ENCODE measurements at places on chromosomes 5 and 9.

- DNase-seq, result no peak
Observed at GRCh38 chr5:37668524-37669047, 171.3 kb downstream of the GDNF start.

DNA sequence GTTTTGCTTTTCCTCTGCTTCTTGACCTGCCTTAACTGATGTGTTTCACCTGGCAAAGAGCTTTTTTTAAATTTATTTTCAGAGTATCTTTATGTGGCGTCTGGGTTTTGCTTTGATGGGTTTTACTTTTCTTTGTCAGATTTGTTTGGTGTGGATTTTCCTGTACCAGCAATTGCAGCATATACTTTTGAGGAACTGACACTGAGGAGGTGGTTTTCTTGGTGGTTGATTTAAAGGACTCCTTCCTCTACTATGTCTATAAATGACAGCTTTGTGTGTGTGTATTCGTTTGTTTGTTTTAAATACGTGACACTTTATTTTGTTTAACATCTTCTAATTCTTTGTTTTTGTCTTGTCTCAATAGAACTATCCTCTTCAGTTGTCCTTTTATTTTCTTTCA lies 1071.9 kb upstream of the ARRDC3 start:
- DNase-seq, result no peak

DNA sequence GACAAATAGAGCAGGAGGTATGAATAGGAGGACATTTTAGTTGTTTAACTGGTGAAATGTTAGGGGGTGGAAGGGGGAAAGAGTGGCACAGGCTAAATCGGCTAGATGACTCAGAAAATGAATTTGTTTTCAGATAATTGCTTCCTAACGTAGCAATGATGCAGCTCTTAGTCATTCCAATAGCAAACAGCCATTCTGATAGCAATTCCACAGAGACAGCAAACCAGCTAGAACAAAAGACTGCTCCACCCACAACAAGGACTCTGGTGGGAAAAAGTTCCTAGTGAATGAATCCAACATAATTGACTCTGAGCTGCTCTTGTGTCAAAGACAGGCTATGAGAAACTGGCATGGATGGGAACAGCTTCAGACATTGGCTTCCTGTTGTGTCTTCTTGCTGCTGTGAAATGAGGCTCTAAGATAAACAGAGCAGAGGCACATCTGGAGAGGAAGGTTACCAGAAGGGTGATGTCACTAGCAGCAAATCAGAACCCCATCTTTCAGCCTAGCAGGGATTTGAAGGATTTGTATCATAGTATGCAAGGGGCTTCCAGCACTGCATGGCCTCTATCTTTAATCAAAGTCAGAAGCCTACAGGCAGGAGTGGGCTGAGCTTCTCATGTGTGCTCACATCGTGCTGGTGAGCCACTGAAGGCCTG lies 28.1 kb upstream of the F2RL1 start:
- DNase-seq, result no peak

DNA sequence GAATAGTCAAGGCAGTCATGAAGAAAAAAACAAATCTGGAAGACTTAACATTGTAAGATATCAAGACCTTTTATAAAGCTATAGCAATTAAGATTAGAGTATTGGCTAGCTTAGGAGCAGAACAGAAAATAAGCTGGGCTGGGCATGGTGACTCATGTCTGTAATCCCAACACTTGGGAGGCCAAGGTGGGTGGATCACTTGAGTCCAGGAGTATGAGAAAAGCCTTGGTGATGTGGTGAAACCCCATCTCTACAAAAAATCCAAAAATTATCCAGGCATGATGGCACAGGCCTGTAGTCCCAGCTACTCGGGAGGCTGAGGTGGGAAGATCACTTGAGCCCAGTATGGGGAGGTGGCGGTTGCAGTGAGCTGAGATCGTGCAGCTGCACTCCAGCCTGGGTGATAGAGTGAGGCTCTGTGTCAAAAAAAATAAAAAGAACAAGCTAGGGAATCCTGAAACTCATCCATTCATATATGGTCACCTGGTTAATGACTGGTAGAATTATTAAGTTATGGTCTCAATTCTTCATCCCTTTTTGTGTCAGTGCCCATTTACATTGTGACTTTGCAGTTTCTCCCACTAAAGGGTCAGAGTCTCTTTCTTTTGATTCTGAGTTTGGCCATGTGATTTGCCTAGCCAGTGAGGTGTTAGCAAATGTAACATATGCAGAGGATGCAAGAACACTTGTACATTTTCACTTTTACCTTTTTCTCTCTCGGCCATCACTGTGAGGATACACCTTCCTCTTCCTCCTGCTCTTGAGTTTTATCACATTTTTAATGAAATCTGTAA lies 144.6 kb upstream of the SGCD start:
- DNase-seq, result no peak

- DNase-seq, result no peak
Observed at GRCh38 chr9:112187404-112187803, 12.3 kb upstream of the SUSD1 start.

GRCh38 chr9:89657765-89658164 lies 53.0 kb downstream of the GADD45G start:
- DNase-seq, result no peak

DNA sequence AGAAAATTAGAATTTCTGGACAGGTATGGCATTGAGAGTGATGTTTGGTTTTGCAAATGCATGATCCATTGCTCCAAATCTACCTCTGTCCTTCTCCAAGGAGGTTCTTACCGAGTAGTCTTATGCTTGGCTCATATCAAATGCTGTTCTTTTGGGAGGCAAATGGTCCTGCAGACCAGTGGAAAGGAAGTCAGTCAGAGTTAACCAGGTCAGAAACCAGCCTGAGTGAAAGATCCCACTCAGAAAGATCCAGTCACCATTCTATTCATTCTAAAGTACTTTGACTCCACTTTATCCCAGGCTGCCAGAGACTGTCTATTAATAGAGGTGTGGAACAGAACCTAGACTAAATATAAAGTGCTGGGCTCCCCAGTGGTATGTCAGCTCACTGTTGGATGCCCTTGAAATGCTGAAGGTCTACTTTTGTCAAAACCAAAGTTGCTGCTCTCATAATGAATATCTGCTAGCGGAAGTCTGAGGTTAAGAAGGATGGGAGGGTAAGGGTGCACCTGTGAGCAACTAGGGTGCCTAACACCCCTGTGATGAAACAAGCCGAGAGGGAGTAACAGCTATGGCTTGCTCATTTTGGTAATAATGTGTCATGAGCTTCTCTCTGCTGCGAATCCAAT lies 302.2 kb downstream of the ZNF608 start:
- DNase-seq, result no peak

DNA sequence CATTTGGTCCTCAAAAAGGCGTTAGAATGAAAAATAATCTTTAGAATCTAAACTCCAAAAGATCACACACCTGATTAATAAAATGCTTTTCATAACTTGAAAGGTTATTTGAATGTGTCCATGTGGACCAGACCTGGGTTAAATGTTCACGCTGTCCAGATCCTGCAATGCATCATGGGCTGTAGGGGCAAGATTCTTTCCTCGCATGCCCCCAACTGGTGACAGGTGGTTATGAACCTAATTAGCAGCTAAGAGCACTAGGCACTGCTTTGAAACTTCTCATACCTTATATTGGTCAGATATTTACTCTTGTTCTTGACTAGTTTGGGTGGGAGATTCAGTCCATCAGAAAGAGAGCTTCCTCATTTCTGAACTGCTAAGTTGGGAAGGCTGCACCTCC lies 19.3 kb upstream of the PIP5K1B start:
- DNase-seq, result no peak

DNA sequence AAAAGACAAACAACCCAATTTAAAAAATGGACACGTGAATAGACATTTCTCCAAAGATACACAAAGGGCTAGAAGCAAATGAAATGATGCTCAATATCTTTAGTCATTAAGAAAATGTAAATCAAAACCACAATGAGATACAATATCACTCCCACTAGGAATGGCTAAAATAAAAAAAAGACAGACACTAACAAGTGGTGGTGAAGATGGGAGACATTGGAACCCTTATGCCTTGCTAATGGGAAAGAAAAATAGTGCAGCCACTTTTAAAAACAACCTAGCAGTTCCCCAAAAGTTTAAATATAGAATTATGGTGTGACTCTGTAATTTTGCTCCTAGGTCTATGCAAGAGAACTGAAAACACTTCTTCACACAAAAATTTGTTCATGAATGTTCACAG lies 40.7 kb downstream of the SH3TC2 start:
- no peak for DNase-seq

DNA sequence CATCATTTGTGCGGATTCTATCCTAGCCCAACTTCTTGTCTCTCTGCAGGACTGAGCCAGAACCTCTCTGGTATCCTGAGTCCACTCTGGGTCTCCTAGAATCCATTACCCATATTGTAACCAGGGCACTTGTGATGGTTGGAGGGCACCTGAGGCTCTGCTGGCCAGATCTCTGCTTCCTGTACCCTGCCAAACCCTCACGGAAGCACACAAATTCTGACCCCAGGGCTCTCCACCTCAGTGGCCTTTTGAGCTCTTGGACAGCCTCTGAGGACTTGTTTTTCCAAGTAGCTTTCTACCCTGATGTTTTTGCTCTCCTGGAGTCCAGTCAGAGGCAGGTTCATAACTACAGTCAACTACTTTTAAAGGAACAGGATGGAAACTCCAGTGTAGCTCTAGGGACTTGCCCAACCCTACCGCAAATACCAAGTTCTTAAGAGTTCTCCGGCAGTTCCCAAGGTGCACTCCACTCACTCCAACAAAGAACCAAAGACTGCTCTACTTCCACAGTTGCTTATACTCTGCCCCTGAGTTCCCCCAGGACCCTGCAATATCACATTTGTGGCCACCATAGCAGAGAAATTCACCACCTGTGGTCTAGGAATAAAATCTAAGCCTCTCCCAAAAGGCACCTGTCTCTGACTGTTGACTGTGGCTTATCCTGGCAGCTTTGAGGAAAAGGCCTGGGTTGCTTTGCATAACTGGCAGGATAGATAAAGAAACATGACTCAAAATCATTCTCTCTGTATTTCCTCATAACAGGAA lies 9.6 kb downstream of the PIP5K1B start:
- DNase-seq, result no peak

GRCh38 chr9:89768650-89769071 lies 163.8 kb downstream of the GADD45G start:
- DNase-seq, result no peak

GRCh38 chr5:19626211-19626610 lies 361.8 kb downstream of the CDH18 start:
- no peak for DNase-seq

GRCh38 chr9:130215341-130216119 lies 43.3 kb downstream of the NCS1 start:
- no peak for DNase-seq

DNA sequence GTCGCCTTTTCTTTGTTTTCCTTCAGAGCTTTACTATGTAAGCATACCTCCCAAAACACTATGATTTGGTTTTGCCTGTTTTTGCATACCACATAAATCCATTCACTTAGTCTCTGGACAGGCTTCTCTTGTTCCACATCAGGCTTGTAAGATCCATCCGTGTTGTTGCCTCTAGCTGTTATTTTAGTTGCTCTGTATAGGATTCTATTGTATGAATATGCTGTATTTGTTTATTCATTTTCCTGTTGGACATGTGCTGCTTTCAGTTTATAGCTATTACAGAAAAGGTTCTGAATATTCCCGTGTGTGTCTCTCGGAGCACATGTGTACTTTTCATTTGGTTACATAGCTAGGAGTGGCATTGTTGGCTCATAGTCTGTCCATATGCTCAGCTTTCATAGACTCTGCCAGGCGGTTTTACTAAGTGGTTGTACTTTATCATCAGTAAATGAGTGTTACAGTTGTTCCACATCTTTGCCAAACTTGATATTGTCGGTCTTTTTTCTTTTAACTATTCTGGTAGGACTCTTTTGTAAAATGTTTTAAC lies 41.8 kb downstream of the NUP214 start:
- DNase-seq, result no peak

GRCh38 chr9:98455256-98456155 lies 200.1 kb upstream of the TBC1D2 start:
- DNase-seq, result no peak

GRCh38 chr9:108468364-108468763 lies 387.4 kb downstream of the ACTL7B start:
- DNase-seq, result no peak

DNA sequence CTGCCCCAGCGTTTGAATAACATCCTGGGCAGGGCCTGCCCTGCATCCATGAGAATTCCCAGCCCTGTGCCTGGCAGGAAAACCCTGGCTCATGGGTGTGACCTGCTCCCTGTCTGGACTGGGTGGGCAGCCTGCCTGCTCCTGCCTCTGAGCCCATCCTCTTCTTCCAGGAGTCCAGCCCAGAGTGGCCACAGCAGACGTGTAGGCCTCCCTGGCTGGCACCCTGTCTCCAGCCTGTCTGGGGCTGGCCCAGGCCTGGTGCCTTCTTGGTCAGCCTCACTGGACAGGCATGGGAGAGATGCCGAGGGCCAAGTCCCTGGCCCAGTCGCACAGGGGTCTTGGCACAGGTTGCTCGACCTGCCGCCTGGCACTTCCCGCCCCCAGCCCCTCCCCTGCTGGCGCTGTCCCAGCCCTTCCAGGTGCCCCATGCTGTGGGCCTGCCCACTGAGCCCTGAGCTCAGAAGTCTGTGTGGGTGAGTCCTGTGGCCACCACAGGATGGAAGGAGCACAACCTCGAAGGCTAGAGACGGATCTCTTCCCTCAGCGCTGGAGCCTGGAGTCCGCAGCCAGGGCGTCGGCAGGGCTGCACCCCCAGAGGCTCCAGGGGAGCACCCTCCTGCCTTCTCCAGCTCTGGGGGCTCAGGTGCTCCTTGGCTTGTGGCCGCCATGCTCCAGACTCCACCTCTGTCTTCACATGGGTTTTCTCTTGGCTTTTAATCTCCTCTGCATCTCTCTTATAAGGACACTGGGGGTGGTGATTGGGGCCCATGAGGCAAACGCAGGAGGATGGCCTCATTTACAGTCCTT lies 11.8 kb upstream of the COL5A1 start:
- no peak for DNase-seq

DNA sequence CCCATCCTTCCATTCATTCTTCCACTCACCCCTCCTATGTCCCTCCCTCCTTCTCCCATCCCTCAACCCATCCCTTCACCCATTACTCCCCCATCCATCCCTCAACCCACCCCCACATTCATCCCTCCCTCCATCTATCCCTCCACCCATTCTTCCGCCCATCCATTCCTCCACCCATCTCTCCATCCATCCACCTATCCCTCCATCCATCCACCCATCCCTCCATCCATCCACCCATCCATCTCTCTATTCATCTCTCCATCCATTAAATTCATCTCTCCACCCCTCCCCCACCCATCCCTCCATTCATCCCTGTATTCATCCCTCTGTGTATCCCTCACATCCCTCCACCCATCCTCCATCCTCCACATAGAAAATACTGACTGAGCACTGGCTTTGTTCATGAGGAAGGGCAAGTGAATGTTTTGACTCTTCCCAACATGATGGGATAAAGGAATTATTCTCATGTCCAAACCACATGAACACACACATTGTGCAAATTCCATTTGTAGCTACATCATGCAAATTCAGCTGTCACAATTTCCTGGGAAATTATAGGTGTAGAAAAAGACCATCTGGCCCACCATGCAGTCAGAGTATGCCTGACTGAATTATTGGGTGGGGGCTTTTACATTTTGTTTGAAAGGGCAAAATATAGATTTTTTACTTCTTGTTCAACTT lies 6.9 kb upstream of the VAV2 start:
- no peak for DNase-seq

- DNase-seq, result no peak
Observed at GRCh38 chr5:144638787-144639186, 468.1 kb downstream of the KCTD16 start.

GRCh38 chr5:106113922-106114321 lies 1556.8 kb downstream of the EFNA5 start:
- no peak for DNase-seq

- no peak for DNase-seq
Observed at GRCh38 chr5:64312491-64312890, 146.8 kb downstream of the RNF180 start.

GRCh38 chr5:32961059-32961415 lies 249.9 kb downstream of the NPR3 start:
- DNase-seq, result no peak

Measured in effector CD4-positive, alpha-beta T cell (primary cell).